ENCODE measurements at places on chromosomes 3 and 15. TPM values are rescaled to one million over a fixed set of nuclear protein-coding genes. Genes with fewer than 3 reads are reported as not detected.

DNA sequence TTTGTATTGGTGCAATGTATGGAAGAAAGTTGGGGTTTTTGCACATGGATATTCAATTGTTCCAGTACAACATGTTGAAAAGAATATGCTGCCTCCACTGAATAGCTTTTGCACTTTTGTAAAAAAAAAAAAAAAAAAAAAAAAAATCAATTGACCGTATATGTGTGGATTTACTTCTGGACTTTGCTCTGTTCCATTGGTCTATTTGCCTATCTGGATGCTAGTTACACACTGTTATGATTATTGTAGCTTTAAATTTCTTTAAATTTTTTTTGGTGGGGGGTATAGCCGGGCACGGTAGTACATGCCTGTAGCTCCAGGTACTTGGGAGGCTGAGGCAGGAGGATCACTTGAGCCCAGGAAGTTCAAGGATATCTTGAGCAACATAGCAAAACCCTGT lies 52.5 kb downstream of the RPL39L start:
- DNase-seq, result no peak

DNA sequence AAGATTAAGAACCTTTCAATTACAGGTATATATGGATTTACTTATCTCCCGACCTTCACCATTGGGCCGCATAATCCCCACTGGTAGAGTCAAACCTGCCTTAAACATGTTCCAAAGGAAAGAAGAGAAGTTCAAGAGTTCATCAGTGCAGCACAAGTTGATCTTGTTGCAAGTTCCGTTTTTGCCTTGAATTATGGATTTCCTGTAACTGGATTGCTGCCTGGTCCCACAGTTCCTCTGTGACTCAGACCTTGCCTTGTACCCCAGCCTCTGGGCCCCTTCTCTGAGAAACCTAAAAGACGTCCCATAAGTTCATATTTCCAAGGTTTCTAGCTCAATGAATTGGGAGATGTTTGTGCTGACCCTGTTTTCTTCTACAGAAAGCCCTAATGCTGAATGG lies 112.5 kb upstream of the THBS1 start:
- no peak for DNase-seq

- peak; percentile 49 for DNase-seq
Observed at GRCh38 chr3:16073203-16073602, 101.3 kb upstream of the GALNT15 start.

DNA sequence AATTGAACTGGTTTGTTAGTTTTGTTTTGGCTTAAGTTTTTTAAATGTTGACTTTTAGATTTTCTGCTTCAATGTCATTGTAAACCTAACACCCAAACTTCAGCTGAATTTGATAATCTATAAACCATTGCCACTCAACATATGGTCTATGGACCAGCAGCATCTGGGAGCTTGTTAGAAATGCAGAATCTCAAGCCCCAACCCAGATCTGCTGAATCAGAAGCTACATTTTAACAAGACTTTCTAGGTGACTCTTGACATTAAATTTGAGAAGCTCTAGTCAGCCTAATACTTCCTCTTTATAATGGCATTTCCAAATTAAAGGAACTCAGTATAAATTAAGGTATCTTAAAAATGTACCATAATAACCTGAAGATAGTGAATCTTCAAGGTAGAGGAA lies 96.5 kb upstream of the THRB start:
- no peak for DNase-seq

- DNase-seq, result no peak
Observed at GRCh38 chr15:47404877-47405276, 312.4 kb upstream of the SEMA6D start.

DNA sequence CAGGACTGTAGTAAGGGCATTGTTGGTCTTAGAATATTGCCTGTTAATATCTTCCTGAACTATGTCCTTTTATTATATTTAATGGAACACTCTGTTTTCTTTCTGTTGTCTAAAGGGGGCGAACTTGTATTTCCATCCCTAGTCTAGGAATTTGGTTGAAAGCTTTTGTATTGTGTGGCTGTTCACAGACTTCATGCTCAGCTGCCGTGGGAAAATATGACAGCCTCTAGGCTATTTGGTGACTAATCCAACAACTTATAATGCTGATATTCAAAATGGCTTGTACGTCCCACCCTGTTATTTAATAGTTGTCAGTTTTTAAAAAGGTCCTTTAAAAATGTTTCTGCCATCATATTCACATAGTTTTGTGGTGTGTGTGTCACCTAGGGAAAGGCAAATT lies 202.6 kb downstream of the KLHL25 start:
- peak; percentile 93 for DNase-seq

GRCh38 chr3:49351521-49352011 lies 6.6 kb downstream of the GPX1 start:
- DNase-seq, result peak; percentile 75

DNA sequence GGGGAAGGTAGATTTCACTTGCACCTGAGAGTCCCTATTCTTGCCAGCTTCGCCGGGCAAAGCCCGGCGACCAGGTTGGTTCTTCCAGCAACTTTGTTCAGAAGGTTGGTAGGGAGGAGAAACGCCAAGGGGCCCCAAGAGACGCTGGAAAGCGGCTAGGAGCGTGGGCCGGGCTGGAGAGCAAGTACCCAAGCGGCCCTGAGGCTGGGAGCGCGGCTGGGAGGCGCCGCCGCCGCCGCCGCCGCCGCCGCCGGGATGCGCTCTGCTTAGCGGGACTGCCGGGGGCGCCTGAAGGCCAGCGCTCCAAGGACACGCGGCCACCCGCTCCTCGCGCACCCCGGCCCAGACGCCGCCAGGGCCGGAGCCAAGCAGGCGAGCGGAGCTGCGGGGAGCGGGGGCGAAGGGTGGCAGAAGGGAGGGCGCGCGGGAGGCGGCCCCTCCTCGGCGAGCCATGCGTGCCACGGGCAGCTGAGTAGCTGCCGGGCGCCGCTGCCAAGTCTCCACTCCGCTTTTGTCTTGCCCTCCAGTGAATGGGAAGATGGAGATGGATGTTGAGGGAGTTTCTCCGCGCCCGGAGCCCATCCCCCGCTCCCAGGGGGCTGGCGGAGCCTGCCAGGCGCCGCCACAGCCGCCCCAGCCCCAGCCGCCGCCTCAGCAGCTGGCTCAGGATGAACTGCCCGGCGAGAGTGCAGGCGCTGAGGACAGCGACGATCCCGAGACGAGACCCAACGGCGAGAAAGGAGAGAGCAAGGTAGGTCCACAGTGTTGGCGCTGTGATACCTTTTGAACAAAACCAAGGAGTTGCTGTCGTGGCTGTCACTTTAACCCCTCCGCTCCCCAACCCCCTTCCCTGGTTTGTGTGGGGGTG lies 227.4 kb upstream of the AZI2 start:
- DNase-seq, result peak; percentile 5

GRCh38 chr3:71714595-71714994 lies 10.6 kb downstream of the EIF4E3 start:
- DNase-seq, result no peak

PPP1R14D gene
- not detected for total RNA-seq

ATP13A4 gene
- not detected for total RNA-seq

Data from M059J (cell line).